ENCODE measurements at places on chromosomes 1 and 21.
A peak's percentile ranks its signal among the peaks of the same experiment; 100 is the strongest.

GRCh38 chr21:45411810-45412206 lies 6.8 kb downstream of the COL18A1 start:
- DNase-seq: no peak

GRCh38 chr21:42739061-42739931 lies 85.9 kb downstream of the PDE9A start:
- no peak for DNase-seq

GRCh38 chr1:231027136-231027925 lies 12.7 kb downstream of the FAM89A start:
- DNase-seq: no peak

DNA sequence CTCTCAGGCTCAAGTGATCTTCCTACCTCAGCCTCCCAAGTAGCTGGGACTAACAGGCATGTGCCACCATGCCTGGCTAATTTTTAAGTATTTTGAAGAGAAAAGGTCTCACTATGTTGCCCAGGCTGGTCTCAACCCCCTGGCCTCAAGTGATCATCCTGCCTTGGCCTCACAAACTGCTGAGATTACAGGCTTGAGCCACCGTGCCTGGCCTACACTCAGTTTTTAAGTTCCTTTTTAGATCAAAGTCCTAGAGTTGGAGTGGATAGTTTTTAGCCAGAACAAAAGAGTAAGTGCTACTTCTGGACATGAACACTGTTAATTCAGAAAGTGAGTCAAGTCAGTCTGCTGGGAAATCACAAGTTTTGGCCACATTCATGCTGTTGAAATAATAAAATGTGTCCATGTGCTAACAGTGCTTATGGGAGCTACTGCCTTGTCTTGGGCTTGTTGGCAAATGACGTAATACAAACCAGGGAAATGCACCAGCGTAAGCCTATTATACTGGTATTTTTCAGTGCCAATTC lies 84.2 kb downstream of the NDUFS5 start:
- DNase-seq: no peak

GRCh38 chr1:182279724-182280503 lies 111.7 kb downstream of the GLUL start:
- DNase-seq: no peak

DNA sequence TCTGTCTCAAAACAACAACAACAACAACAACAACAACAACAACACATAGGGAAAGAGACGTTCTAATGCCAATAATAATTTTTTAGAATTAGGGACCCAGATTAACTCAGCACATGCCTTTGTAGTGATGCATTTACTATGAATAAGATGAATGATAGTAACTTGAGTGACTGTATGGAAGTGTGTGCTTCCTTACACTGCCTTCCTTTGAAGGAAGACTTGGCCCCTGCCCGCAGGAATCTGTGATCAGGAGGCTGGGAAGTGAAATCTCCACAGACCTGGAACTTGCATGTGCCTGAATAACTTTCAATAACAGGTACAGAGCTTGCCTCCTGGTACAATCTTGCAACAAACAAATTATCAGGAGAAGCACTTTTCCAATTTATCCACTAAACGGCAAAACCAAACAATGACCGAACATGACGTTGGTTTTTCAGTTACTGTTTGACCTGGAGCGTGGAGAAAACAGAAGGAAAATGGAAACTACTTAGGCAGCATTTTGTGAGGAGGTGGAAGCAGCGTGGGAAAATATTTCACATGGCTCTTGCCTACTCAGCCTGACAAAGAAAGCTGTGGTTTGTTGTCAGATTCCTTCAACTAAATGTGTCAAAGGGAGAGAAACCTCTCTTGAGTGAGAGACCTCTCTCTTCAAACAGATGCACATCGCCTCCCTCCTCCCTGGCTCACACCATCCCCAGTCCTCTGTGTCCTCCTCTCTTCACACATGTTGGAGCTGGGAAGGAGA lies 10.1 kb upstream of the ABCA4 start:
- no peak for DNase-seq

- no peak for DNase-seq
Measured at GRCh38 chr1:85451236-85451830, 13.6 kb downstream of the DDAH1 start.

DNA sequence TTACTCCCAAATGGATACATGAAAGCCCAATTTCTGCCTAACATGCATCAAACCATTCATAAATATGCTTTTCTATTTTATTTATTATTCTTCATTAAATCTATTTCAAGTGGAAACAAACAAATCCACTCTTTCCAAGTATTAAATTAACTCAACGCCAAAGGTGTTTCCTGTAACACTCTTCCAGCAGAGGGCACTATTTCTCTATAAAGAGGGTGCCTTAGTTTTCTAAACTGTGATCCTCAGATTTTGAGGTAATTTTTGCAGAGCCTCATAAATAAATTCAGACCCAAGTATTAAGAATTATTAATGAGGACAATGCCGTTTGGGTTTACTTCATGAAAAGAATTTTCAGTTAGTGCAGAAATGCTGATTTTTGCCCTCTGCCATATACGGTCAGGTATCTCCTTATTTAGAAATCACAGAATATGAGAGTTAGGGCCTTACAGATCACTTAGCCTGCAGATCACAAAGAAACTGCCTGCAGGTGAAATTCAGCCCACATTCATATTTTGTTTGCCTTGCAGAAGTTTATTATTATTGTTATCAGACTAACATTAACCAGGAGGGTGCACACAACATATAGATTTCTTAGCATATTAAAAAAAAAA lies 40.1 kb upstream of the MYSM1 start:
- peak; percentile 49 for DNase-seq

- peak; percentile 11 for DNase-seq
Measured at GRCh38 chr1:207579436-207579799, 65.5 kb upstream of the CR1L start.

DNA sequence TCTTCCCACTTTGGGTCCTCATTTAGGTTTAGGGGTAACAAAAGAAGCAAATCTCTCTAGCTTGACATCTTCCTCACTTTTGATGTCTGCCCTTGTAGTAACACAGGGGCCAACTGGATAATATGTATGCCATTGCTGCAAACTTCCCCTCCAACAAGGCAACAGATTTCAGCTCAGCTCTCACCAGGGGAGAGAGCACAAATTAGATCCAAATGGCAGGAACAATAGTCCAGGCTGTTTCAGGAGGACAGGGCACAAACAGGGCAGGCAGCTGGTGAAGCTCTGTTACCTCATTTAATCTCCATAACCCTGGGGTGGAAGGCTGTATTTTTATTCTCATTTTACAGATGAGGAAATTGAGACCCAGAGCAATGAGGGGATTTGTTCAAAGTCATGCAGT lies 4.3 kb upstream of the PIK3R3 start:
- no peak for DNase-seq

DNA sequence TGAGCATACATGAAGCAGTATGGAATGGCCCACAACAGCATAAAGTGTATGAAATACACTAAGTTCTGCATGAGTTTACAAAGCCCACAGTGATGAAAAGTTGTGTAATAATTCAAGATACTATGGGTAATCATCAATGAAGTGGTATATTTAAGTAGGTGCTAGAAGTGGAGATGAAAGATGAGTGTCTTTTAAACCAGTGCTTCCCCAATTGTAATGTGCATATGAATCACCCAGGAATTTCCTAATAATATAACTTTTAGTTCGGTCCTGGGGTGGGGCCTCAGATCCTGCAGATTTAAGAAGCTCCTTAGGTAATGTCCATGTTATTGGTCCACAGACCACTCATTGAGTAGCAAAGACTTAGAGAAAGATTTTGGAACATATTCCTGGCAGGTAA lies 184.9 kb downstream of the DUSP10 start:
- no peak for DNase-seq

GRCh38 chr1:184664042-184664660 lies 90.5 kb downstream of the EDEM3 start:
- DNase-seq: peak; percentile 52

DNA sequence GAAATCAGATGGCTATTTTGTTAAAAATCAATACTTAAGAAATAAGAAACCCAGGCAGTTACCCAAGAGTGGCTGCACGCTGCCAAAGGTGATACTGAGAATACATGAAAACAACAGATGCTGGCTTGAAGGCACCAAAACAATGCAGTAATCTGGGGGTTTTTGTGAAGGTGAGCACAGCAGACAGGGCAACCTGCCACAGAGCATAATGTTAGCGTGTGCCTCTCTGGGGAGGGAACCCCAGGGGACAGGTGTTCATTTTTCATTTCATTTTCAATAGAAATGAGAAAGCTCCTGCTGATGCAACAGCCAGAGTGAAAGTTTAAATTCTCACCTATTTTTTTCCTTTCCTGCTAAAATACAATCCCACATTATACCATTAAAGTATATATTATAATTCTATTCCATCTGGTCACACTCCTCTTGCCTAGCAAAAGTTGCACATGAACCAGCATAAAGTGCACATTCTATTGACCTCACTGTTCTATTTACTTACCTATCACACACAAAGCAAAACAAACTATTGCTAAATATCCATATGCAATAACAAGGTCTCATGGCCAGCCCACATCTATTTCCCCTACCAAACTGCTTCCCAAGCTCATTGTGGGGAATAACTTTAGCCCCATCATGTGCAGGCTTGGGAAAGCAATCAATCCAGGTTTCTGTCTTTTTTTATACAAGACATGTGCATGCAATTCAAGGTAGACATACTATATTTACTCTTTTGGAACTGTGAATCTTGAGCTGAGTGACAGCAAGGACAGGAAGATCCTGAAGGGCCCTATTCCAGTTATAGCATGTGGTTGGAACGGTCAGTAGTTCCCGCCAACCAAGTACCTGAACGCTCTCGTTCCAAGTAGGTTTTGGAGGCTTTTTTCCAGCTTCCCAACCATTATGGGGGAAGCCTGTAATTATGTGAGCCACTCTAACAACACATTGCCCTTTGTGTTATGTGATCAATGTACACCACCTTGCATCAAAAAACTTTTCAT lies 173.6 kb downstream of the RERE start:
- no peak for DNase-seq

GRCh38 chr1:153262462-153263157 lies 3.1 kb downstream of the LORICRIN start:
- no peak for DNase-seq

GRCh38 chr1:13929313-13929712 lies 229.3 kb downstream of the PRDM2 start:
- no peak for DNase-seq

GRCh38 chr1:231721436-231721835 lies 94.8 kb downstream of the DISC1 start:
- no peak for DNase-seq

GRCh38 chr1:181028196-181028595 lies 5.5 kb upstream of the STX6 start:
- no peak for DNase-seq

GRCh38 chr1:167488786-167489185 lies 29.5 kb downstream of the CD247 start:
- peak; percentile 53 for DNase-seq

- no peak for DNase-seq
Measured at GRCh38 chr1:229119876-229120275, 151.0 kb upstream of the RAB4A start.

GRCh38 chr1:40876891-40877290 lies 14.7 kb upstream of the CITED4 start:
- no peak for DNase-seq

DNA sequence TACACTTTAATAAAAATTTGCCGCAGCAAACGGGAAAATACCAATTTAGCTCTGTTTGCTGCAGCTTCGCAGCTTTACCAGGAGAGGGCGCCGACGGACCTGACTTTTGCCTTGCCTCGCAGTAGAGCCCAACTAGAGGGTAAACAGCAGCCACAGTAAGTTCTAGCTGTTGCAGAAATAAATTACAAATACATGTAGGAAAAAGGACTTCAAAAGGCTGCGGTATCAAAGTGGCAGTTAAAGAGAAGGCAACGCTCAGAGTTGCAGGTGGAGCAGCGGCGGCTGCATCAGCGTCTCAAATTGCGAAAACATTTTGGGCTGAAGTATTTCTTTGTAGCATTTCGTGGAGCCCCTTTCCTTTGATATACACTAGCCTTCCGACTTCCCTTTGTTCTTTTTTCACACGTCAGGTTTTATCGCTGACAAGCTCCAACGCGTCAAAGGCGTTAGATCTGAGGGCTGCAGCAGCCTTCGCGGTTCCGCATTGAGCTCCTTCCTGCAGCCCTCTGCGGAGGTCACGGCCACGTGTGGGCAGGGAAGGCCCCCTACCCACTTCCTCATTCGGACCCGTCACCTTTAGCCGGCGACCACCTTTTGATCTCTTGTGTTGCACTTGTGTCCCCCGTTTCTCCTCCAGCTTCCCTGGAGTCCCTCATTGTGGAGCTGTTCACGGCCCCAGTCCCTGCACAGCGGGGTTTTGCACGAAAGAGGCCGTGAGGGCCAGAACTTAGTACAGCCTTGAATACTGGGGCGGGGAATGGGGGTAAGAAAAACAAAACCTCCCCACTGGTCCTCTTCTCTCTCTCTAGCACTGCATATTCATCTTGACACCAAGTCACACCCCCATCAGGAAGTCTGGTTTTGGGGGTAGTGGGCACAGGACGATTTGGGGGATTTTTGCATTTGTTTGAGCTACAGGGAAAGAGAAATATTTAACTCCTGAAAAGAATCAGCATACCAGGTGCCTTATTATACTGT lies 72.8 kb downstream of the S1PR1 start:
- peak; percentile 29 for DNase-seq

- no peak for DNase-seq
Measured at GRCh38 chr1:101175886-101176285, 60.9 kb upstream of the S1PR1 start.

DNA sequence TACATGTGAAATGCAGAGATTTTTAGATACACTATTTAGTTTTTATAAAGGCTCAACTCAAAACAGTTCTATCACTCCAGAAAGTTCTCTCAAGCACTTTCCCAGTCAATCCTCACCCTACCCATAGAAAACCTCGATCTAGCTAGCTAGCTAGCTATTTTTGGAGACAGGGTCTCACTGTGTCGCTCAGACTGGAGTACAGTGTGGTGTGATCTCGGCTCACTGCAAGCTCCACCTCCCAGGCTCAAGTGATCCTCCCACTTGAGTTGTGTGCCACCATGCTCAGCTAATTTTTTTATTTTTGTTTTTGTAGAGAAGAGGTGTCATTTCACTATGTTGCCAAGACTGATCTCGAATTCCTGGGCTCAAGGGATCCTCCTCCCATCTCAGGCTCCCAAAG lies 236.9 kb downstream of the RERE start:
- DNase-seq: no peak

DNA sequence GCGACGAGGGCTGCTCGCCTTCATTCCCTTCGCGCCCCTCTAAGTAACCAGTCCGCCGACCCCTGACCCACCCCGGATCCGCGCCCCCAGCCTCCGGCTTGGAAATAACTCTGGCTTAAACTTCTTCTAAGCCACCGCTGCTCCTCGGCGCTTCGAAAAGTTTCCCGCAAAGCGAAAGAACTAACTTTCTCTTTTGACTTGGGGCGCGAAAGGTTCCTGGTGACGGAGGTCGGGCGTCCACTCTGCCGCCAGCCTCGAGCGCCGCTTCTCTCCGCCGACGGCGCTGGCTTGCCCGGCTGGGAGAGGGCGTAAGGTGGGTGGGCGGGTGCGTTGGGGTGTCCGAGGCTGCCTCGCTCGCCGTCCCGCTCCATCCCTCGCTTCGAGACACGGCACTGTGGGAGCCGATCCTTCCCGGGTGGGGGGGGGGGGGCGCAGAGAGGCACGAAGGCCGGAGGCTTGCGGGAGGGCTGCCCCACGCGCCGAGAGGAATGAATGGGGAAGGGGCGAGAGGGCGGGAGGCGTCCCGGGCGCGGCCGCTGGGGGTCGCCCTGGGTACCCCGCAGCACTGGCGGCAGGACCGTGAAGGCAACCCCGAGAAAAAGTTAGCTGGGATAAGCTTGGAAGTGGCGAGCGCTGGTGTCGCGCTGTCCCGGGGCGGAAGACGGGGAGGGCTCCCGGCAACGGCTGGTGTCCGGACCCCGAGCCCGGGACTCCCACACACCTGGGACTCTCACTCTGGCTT lies 569 bp downstream of the ATF3 start:
- DNase-seq: peak; percentile 26

All from SHP77 (cell line).